ENCODE measurements at places on chromosomes 2 and 18. TPM values are rescaled to one million over a fixed set of nuclear protein-coding genes. Genes with fewer than 3 reads are reported as not detected.

ASXL3 gene
- total RNA-seq, result not detected

CCDC74B gene
- total RNA-seq, result 1.8 TPM

IL1B gene
- total RNA-seq, result 4.1 TPM

DOCK10 gene
- total RNA-seq, result 6.3 TPM

DYNC1I2 gene
- total RNA-seq, result 143 TPM

OR6B2 gene
- total RNA-seq, result not detected

C1QL2 gene
- total RNA-seq, result not detected

TMEM247 gene
- total RNA-seq, result not detected

MERTK gene
- total RNA-seq, result 13.4 TPM

NAPG gene
- total RNA-seq, result 25.1 TPM

ABCG8 gene
- not detected for total RNA-seq

AQP12B gene
- not detected for total RNA-seq

EDAR gene
- total RNA-seq, result not detected

SLC5A7 gene
- total RNA-seq, result not detected

HRH4 gene
- total RNA-seq, result not detected

EVA1A gene
- 78.1 TPM for total RNA-seq

WDR54 gene
- 30.3 TPM for total RNA-seq

TBR1 gene
- not detected for total RNA-seq

IGFBP5 gene
- total RNA-seq, result 0.33 TPM

ANKRD36 gene
- total RNA-seq, result 8.2 TPM

CCT4 gene
- total RNA-seq, result 203 TPM

HOXD13 gene
- not detected for total RNA-seq

PPP1R1C gene
- total RNA-seq, result 0.27 TPM

SERPINB11 gene
- total RNA-seq, result not detected

RAB31 gene
- 27.7 TPM for total RNA-seq

KCNS3 gene
- total RNA-seq, result 4.8 TPM

TNS1 gene
- 29.8 TPM for total RNA-seq

REV1 gene
- total RNA-seq, result 17.1 TPM

CENPO gene
- 26.5 TPM for total RNA-seq

MATN3 gene
- total RNA-seq, result 4.0 TPM

LAMA1 gene
- 0.25 TPM for total RNA-seq

CFC1 gene
- total RNA-seq, result not detected

CDH7 gene
- total RNA-seq, result not detected

ZBTB7C gene
- total RNA-seq, result not detected

CLK1 gene
- 36.5 TPM for total RNA-seq

DLX2 gene
- total RNA-seq, result not detected

ALPG gene
- 0.07 TPM for total RNA-seq

CCDC142 gene
- total RNA-seq, result 9.9 TPM

EMILIN1 gene
- total RNA-seq, result 7.2 TPM

UGT1A3 gene
- not detected for total RNA-seq

KLHL14 gene
- not detected for total RNA-seq
